Cerebellum (tissue), 4 donors: ENCODE measurements at places on chromosomes 16 and 17. TPM values are rescaled to one million over a fixed set of nuclear protein-coding genes. Genes with fewer than 3 reads are reported as not detected.

- no peak for DNase-seq
Observed at GRCh38 chr17:41664587-41665565, 23.8 kb upstream of the EIF1 start.

Gene SSTR5
- not detected for total RNA-seq

GRCh38 chr16:82773018-82773417 is 146.2 kb downstream of the CDH13 start:
- DNase-seq: no peak

DNA sequence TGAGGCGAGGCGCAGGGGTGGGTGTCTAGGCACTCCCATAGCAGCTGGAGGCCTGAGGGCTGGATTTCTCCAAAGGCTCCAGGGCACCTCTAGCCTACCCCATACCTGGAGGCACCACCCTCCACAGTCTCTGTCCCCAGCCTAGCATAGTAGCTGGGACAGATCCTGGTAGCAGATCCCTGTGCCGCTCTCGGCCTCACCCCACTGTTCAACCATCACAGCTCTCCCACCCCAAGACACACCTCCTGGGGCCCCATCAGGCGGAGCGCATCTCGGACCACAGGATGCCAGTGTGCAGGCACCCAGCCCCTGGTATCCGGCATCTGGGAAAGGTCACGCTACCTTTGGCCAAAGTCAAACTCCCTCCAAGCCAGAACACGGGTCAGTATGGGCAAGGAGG is 7.1 kb downstream of the BTBD17 start:
- DNase-seq: no peak

Gene KLHL11
- total RNA-seq: 55.2 TPM

Gene TMEM100
- 11.0 TPM for total RNA-seq

DNA sequence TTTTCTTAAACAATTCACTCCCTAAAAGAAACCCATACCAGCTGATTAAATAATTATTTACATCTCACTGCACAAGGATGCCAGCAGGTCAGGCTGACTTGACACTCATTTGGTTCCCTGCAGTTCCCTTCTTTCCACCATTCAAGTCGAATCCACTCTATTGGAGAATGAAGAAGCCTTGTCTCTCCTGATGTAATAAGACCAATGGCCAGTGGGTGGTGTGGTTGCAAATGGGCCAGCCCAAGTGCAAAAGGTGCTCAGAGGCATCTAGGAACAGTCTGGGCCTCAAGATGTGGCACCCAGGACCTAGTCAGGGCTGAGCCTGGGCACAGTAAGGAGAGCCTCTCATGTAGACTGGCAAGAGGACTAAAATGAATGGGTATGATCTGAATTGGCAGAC is 9.3 kb downstream of the C16orf78 start:
- DNase-seq: no peak

- no peak for DNase-seq
Observed at GRCh38 chr16:87881324-87882200, 12.3 kb upstream of the SLC7A5 start.

DNA sequence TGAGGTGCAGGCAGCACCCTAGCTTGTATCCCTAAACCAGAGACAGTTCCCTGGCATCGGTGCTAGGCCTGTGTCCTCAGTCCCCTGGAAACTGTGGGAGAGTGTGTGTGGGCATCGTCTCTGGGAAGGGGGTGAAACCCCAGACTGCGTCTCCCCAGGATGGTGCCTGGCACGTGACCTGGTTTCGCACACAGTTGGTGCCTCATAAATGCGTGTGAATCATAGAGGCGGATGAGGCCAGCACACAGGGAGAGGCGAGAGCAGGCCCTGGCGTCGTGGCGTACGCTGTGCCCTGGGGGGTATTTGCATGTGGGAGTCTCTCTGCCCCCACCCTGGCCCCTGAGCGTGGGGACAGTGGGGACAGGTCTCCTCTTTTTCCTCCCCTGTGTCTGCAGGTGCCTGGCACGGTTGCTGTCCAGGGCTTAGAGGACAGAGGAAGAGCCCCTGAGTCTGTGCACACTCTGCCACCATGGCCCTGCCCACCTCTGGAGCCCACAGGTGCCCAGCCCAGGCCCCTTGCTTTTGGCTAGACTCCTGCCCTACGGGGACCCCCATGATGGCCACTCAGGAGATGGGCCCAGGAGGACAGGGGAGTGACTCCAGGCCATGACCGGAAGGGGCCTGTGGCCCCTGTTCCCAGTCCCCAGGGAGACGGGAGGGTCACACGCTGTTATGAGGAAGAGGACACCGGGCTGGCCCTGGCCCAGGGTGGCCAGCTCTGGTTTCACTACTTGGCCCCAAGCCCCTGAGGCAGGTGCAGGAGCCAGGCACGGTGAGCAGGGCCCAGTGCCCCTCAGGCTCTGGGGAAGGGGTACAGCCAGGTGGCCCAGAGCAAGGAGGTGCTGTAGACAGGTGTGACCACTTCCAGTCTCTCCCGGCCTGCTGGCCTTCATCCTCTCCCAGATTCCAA is 1.3 kb upstream of the FSCN2 start:
- no peak for DNase-seq

DNA sequence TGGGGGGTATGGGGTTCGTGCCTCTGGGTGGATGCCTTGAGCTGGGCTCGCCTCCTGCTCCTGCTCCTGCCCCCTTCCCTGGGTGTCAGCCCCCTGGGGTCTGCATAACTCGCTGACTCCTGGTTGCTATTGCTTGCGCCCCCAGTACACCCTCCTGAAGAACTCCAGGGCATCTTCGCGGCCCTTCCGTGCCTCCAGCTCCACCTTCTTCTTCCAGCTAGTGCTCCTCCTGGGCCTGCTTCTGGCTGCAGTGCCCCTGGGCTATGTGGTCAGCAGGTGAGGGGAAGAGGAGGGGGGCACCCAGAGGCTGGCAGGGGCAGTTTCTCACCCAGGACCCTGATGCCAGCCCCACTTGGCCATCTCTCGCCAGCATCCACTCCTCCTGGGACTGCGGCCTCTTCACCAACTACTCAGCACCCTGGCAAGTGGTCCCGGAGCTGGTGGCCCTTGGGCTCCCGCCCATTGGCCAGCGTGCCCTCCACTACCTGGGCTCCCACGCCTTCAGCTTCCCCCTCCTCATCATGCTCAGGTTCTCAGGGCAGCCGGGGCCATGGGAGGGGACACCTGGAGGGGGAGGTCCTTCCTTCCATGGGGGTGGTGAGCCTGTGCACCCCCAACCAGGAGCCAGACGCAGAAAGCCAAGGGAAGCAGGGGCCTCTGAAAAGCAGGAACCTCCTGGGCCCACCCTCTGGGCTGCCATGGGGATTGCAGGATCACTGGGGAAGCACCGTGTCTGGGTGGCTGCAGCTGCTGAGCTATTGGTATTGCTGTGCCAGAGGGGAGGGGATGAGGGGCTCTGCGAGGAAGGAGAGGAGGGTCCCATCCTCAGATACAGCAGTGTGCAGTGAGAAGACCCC is 7.8 kb upstream of the C17orf99 start:
- DNase-seq: no peak

Gene ATXN2L
- 47.1 TPM for total RNA-seq
